ENCODE measurements at places on chromosomes 13 and 19.

GRCh38 chr19:18317961-18318800 lies 4.7 kb downstream of the LSM4 start:
- no peak for DNase-seq

GRCh38 chr13:44874886-44875630 lies 114.2 kb downstream of the NUFIP1 start:
- no peak for DNase-seq

- no peak for DNase-seq
These were observed 167.2 kb downstream of the KLF5 start for GRCh38 chr13:73225990-73226389.

DNA sequence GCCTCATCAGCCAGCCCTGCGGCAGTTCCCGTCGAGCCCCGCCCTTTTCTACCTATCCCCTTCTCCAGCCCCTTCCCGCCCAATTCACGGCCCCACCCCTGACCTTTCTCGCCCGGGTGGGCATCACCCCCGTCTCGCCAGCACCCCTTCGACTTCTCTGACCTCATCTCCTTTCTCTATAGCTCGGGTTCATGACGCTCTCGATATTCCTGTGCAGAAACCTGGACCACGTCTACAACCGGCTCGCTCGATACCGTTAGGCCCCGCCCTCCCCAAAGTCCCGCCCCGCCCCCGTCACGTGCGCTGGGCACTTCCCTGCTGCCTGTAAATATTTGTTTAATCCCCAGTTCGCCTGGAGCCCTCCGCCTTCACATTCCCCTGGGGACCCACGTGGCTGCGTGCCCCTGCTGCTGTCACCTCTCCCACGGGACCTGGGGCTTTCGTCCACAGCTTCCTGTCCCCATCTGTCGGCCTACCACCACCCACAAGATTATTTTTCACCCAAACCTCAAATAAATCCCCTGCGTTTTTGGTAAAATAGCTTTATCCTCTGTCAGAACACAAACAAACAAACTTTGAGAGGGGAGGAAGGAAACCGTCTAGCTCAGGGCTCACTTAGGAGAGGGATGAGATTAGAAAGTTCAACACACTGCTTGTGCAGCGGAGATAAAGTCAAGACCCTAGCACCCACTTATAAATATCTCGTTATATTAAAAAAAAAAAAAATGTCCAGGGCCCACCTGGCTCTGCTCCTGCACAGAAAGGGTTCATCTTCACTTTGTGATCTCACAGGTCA lies 5.1 kb downstream of the CD37 start:
- peak; percentile 53 for DNase-seq

DNA sequence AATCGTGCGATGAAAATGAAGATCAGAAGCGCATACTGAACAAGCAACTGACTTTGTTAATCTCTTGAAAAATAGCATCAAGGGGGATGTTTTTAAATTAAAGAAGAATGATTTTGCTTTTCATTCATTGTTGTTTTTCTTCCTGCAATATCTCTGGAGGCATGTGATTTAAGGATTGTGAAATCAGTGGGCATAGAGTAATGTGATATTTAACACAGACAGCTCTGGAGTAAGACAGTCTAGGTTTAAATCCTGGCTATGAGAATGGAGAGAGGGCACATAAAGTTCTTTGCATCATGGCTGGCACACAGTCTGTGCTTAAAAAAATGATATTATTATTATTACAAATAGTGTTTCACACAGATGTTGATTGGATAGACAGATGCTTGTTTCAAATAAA lies 243.1 kb upstream of the NBEA start:
- no peak for DNase-seq

DNA sequence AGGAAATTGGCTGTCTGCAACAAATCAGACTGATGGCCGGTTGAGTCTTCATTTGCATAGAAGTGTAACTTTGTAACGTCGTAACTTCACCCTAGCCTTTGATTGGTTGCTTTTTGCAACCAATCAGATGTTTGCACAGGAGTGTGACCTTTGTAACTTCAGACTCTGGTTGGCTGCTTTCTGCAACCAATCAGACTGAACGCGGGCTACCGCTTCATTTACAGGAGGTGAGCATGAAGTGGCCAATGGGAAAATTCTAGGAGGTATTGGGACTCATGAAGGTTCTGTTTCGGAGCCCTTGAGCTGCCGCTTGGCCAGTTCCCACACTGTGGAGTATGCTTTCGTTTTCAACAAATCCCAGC lies 441 bp upstream of the ZNF559 start:
- peak; percentile 39 for DNase-seq

- DNase-seq, result peak; percentile 61
These were observed at the start of gene AXL for GRCh38 chr19:41218615-41219507. Gene AXL, plus strand, starts transcription at chr19:41219223. Its CDS starts 170 bp downstream, at chr19:41219393.

GRCh38 chr13:113991191-113991669 lies 17.4 kb upstream of the C13orf46 start:
- DNase-seq, result no peak

DNA sequence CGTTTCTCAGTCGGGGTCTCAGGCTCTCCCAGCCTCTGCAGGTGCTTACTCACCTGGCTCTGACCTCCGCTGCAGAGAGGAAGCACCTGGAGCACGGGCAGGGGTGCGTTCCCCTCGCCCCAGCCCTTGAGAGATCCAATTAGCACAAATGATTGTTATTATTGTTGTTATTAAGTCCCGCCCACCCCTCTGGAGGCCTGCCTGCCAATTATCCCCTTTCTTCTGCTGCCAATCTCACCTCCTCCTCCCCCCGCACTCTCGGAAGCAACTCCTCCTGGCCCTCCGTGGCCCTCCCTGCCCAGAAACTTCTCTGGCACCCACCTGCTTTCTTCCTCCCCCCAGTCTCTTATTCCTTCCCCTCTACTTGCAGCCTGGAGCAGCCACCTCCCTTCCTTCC lies 8.8 kb downstream of the ZNF787 start:
- DNase-seq, result no peak

GRCh38 chr19:40283414-40284250 lies 1.5 kb downstream of the AKT2 start:
- DNase-seq, result no peak

DNA sequence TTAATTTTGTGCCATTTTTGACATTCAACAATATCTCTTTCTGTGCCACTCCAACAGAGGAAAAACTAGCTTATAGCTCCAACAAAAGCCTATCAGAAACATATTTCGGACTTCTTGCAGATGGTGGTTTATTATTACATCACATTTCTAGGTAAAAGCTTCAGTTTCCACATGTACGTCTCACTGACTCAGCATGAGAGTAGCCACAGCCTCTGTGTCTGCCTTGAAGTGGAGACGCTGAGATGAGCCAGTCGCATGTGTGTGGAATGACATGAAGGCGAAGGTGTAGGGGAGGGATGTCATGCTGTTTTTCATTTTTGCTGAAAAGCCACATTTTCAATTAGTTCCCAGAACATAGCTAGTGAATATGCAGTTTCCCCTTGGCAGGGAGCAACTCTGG lies 598.6 kb downstream of the EFNB2 start:
- DNase-seq, result no peak

Data from HS-5 (cell line).